ENCODE measurements at places on chromosomes 7 and 10.

DNA sequence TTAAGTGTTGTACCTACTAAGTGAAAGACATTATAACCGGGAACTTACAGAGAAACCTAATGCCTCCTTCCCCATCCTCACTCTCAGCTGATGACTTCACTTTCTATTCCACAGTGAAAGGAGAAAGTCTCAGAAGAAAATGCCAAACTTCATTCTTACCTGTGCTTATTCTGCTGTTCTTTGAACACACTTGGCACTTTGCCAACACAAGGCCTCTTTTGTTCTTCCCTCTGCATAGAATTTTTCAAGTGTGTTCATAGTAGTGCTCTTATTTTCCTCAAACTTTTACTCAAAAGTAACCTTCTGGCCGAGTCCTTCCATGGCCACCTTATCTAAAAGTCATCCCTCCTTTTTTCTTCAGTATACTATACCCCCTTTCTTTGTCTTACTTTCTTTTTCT, 59.4 kb upstream of the ETV1 start:
- no peak for DNase-seq

DNA sequence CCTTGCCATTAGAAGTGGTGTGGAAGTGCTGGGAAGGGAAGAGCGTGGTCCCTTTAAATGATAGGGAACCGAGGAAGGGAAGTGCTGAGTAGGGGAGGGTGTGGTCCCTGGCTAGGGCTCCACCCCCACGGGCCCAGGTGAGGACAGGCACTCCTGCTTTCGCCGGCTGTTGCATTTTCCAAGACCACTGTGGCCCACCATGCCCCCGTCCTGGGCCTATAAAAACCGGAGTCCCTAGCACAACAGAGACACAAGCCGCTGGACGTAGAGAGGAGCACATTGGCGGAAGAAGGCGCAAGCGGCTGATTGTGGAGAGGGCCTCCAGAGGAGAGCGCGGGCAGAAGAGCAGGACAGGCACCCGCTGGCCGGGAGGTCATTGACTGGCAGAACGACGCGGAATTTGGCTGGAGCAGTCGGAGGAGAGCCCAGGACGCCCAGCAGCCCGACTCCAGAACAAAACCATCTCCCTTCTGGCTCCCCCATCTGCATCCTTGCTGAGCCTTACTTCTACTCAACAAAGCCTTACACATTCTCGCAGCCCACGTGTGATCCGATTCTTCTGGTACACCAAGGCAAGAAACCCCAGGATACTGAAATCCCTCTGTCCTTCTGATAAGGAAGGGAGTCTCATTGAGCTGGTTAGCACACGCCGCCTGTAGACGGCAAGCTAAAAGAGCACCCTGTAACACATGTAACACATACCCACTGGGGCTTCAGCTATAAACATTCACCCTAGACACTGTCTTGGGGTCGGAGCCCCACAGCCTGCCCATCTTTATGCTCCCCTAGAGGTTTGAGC, 146.2 kb upstream of the LYZL1 start:
- no peak for DNase-seq

DNA sequence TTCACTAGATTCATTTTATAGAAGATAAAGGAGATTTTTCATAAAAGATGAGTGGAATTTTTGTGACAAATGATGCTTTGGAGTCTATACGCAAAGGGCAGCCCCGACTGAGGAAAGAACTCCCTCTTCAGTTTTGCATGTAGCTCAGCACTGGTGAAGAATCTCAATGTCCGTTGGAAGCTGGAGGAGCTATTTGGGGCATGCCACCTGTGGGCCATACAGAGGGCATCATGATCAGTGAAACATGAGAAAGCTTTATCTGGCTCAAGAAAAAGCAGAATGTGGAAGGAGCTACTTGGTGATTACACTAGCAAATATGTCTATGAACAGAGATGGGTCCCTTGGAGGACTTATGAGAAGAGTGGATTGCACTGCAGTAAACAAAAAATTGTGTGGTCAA, 1359.3 kb downstream of the REEP3 start:
- no peak for DNase-seq

- DNase-seq, result no peak
Observed at GRCh38 chr10:83555264-83555663, 584.0 kb upstream of the GHITM start.

DNA sequence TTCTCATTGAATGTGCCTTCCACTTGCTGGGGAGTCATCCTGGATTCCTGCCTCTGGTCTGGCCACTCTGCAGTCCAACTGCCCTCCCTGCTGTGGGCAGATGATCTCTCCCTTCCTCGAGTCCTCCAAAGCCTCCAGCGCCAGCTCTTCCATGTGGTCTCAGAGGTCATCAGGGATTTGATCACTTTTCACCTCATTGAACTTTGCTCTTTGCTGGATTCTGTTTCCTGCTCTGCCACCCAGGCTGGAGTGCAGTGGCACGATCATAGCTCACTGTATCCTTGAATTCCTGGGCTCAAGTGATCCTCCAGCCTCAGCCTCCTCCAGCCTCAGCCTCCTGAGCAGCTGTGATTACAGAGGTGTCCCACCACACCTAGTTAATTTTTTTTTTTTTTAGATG, 22.1 kb upstream of the TBXAS1 start:
- no peak for DNase-seq

GRCh38 chr10:86681047-86681446, 12.7 kb downstream of the LDB3 start:
- DNase-seq, result no peak

- DNase-seq, result no peak
Observed at GRCh38 chr10:128026615-128027300, 99.5 kb downstream of the MKI67 start.

DNA sequence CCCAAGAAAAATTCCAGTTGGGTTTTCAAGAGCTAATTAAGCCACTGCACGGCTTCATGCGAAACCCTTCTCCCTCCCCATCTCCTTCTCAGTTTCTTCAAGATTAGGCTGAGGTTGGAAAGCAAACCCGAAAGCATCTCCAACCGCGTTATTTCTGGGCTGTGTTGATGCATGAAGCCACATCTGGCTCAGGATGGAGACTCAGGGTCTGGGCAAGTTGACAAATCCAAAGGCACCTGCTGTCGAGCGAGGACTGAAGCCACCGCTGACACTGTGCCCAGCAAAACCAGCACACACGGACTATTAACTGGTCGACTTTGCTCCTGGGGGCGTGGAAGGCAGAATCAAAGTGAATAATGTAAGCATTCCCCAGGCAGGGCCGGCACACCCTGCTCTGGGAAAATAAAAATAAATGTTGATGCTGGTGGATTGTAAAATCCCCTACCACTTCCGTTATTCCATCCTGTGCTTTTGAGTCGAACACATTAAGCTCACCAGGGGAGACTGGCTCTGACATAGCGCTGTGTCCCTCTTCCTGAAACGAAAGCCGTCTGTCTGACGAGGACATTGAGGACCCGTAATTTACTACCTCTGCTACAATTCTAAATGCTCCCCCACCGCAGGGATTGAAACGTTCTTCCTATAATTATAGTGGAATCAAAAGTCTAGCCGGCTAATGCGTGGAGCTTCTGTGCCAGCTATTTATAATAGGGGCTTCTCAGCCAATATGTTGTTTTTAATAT, 269.8 kb downstream of the ADARB2 start:
- DNase-seq, result no peak

- peak; percentile 47 for DNase-seq
Observed at GRCh38 chr10:69757553-69758309, 44.0 kb upstream of the COL13A1 start.

- no peak for DNase-seq
Observed at GRCh38 chr10:5288359-5288758, 76.4 kb upstream of the UCN3 start.

DNA sequence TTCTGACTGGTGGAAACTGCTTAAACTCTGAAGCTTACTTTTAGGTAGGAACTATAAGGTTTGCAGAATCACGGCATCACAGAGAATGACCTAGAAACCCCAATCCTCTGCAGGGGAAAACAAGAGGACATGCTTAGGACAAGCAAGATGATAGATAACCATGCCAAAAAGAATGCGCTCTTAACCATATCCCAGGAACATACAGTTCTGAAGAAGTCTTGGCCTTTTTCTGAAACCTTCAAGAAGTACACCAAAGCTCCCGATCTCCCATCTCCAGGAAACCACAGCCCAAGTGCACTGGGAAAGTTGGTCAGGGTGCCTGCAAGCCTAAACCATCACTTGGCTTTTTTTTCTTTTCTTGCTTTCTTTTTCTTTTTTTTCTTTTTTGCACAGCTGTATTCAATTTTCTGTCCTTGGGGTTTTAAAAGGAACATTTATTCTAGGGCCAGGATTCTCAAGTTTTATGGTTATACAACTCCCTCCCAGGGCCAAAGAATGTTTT, 12.2 kb upstream of the SVIL start:
- DNase-seq, result no peak

DNA sequence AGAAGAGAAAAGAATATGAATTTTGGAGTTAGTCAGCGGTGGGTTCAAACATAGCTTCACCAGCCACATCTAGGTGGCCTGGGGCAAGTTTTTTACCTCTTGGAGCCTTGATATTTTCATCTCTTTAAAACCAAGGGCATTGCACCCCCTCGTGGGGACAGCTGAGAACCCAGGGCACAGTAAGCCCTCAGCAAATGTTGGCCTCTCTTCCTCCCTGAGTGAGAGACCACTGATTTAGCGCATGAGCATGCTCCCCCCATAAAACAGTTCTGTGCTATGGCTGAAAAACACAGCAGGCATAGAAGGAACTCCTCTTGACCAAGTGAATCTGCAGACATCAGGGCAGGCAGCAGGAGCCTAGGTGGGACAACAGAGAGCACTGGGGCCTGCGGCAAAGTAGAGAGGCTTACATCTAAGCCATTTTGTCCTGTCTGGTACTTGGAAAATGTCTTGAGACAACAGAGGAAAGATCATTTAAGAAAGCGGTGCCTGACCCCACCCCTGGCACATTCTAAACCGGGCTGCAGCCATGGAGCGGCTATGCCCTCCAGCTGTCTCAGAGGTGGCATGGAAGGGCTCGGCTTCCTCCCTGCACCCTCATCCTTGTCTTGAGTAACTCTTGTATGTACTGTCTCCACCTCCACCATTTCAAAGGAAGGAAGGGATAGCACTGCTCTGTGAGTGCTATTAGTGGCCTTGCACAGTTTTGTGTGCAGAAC, 94.7 kb downstream of the ARHGAP22 start:
- no peak for DNase-seq

DNA sequence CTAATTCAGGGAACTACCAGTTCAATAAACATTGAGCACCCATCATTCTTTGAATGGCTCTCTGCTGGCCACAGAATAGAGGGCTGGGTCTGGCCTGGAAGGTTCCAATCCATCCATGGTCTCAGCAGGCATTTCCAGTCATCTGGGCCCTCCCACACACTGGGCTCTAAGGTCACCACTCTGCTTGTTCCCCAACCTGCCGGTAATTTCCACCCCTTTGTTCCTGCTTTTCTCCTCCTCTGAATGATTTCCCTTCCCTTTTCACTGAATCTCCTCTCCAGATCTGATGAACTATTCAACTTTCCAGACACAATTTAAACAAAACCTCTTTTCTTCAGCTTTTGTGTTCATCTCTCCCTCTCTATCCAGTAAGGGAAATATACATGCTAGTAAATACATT, 2.6 kb downstream of the BZW2 start:
- no peak for DNase-seq

GRCh38 chr10:13708256-13708990, 121.7 kb downstream of the PRPF18 start:
- no peak for DNase-seq

DNA sequence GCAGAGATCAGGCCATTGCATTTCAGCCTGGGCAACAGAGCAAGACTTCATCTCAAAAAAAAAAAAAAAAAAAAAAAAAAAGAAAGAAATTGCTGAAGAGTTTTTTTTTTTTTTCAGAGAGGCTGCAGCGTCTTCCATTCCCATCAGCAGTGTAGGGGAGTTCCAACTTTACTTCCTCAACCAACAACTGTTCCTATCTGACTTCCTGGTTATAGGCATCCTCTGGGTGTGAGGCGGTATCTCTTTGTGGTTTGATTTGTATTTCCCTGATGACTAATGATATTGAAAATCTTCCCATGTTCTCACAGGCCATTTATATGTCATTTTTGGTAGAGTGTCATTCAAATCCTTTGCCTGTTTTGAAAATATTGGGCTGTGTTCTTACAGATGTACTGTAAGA, 40.2 kb downstream of the PRTFDC1 start:
- no peak for DNase-seq

DNA sequence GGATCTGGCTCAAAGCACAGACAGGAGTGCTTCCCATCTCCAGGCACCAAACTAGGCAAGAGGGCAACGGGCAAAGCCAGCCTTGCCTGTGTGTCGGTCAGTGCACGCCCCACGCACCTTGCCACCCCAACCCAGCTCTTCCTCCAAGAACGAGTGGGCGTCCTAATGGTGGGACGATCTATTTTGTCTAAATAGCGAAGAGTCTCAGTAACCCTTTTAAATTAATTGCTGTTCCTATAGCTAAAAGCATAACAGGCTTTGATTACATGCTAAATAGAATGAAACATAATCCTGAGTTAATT, 12.2 kb downstream of the EN2 start:
- no peak for DNase-seq

GRCh38 chr7:98463837-98464557, 63.1 kb upstream of the BAIAP2L1 start:
- no peak for DNase-seq

- no peak for DNase-seq
Observed at GRCh38 chr7:100492738-100493475, 9.2 kb downstream of the NYAP1 start.

DNA sequence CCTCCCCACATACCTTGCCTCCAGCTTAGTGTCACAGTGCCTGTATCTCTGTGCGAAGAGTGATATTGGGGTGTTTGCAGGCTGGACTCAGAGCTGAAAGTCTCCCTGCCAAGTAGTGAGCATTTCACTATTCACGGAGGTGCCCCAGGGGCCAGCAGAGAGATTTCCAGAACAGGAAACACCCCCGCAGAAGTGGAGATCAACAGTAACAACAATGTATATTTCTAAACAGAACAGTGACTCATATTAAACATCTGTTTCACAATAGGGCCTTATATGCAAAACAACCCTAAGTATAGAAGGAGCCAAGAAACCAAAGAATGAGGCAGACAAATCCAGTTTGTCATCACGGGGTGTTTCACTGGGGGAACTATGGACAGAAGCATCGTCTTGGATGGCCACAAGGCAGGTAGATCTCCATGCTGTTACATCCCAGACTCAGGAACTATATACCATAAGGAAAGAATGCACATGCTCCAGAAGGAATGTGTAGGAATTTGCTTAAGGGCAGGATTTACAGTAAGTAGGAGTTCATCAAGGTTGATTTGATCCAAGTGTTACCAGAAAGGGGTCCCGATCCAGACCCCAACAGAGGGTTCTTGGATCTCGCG, 29.3 kb upstream of the CCL24 start:
- no peak for DNase-seq

DNA sequence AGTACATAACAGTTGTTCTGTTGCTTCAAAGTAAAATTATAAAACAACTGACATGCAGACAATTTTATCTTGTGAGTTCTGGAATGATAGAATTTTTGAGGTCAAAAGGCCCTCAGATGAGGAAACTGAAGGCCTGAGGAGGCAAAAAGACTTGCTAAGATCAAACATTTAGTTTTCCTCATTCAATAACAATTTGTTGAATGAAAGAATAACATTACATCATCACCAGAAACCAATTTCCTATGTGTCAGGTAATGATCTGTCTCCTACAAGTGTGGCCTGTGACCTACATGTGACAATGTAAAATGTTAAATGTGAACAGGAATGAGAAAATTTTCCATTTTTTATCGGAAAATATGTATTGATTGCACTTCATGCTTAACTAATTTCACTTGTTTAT, 16.6 kb upstream of the ASB4 start:
- DNase-seq, result no peak

- no peak for DNase-seq
Observed at GRCh38 chr10:14349081-14349480, 18.4 kb upstream of the FRMD4A start.
